ENCODE measurements at places on chromosomes 2 and 18. TPM values are rescaled to one million over a fixed set of nuclear protein-coding genes. Genes with fewer than 3 reads are reported as not detected.

CHST9 gene
- 2.9 TPM for total RNA-seq

KCNG3 gene
- total RNA-seq: 0.23 TPM

IMPACT gene
- 24.0 TPM for total RNA-seq

SMAD7 gene
- 12.2 TPM for total RNA-seq

GRCh38 chr2:12716032-12716281, 779 bp upstream of the TRIB2 start:
- DNase-seq: no peak

- DNase-seq: no peak
Measured at GRCh38 chr2:70482401-70482800, 71.2 kb downstream of the TGFA start.

DNA sequence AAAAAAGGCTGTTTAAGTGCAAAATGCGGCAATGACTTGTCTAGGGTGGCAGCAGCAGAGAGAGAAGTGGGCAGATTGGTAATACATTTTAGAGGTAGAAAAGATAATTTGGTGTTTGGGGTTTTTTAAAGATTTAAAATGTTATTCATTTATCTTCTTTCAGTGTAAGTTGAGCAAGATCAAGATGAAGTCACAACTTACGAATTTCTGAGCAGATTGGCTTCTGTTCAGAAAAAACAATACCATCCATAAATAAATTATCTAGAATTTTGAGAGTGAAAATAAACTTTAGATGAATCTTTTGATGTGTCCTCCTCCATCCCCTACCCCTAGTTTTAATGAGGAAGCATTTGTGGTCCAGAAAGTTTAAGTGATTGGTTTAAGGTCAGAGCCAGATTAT, 47.9 kb upstream of the FAM171B start:
- no peak for DNase-seq

DNA sequence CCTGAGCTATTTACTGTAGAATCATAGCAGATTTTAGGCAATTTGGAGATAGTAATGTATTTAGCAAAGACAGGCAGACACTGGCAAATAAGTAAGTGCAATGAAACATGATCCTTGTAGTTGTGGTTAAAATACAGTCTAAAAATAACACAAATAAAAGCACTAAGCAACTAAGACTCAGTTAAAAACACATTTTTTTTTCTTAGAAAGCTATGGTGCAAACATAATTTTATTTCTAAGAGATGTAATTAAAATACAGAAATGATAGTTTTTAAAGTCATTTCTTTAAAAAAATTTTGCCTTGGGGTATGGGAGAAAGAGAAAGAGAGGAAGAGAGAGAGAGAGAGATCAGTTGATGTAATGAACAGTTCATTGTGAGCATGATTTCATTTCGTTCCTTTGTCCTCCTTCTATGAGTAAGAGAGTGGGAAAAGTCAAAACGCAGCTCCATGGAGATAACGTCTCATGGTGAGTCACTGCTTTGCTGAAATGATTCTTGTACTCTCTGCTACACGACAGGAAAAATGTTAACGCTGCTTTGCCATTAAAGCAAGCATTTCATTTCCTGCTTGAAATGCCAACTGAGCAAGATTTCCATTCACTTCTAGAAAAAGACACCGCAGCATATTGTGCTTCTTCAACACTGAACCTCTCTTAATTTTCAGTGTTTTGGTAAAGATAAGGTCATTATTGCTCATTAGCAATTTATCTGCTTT, 61.3 kb upstream of the PGAP1 start:
- DNase-seq: no peak

DNA sequence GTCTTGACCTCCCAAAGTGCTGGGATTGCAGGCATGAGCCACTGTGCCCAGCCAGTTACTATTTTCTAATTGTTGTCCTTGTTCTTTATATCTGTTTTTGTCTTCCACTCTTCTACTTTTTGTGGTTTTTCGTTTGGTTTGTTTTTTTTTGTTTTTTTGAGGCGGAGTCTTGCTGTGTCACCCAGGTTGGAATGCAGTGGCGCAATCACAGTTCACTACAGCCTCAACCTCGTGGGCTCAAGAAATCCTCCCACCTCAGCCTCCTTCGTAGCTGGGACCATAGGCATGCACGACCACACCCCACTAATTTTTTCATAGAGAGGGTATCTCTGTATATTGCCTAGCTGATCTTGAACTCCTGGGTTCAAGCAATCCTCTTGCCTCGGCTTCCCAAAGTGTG, 100.7 kb downstream of the EHBP1 start:
- DNase-seq: no peak

DNA sequence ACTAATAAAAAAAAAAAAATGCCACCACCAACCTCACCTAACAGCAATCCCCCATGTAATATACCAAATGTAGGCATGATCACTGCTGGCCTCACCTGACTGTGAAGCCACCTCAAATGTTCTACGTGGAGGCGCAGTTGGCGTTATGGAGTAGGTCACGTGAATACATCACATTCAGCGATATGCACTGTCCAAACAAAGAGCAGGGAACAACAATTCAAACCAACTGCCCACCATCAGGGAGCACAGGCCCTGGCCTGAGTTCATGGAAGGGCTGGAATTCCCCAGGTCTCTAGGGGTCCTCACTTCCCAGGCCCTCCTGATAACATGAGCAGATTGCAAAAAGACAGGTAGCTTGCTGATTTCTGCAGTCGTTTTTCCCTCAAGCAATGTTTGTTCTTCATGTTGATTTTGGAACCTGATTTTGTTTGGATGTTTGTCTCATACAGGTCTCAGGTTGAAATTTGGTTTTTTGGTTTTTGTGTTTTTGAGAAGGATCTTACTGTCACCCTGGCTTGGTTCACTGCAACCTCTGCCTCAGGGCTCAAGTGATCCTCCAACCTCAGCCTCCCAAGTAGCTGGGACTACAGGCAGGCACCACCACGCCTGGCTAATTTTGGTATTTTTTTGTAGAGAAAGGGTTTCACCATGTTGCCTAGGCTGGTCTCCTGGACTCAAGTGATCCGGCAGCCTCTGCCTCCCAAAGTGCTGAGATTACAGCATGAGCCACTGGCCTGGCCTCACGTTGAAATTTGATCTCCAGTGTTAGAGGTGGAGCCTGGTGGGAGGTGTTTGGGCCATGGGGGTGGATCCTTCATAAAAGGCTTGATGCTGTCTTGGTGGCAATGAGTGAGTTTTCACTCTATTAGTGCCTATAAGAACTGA, 15.5 kb downstream of the TBC1D8 start:
- DNase-seq: no peak

DNA sequence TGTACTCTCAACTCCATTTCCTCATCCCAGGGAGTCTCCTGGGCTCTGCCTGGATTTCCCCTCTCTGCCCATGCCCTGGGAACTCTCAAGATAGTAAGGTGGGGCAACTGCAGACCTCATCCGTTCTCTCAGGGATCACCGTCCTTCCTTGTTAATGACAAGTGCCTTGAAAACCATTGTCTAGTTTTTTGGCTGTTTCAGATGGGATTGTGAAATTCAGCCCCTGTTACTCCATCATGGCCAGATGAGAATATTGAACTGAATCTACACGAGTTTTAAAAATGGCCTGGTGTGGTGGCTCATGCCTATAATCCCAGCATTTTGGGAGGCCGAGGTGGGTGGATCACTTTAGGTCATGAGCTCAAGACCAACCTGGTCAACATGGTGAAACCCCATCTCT, 665 bp upstream of the HRH4 start:
- no peak for DNase-seq

GRCh38 chr2:121039679-121040078, 245.3 kb downstream of the TFCP2L1 start:
- DNase-seq: no peak

- no peak for DNase-seq
Measured at GRCh38 chr2:213237251-213237650, 47.0 kb upstream of the SPAG16 start.

- DNase-seq: no peak
Measured at GRCh38 chr2:159879051-159879604, 81.1 kb upstream of the CD302 start.

GRCh38 chr2:148756292-148756975, 111.9 kb downstream of the EPC2 start:
- DNase-seq: no peak

GRCh38 chr2:160911258-160911657, 249.0 kb upstream of the TANK start:
- no peak for DNase-seq

GRCh38 chr18:48219037-48219809, 190.0 kb downstream of the ZBTB7C start:
- DNase-seq: no peak
